ENCODE measurements at places on chromosomes 1 and 21. TPM values are rescaled to one million over a fixed set of nuclear protein-coding genes. Genes with fewer than 3 reads are reported as not detected.

- no peak within 1 kb of the TSS for H3K27ac ChIP-seq
- DNase-seq, result no peak
- H3K4me1 ChIP-seq, result peaks cover 4% of the 10 kb centered on the region
- peaks cover 75% of the 10 kb centered on the region for H3K27me3 ChIP-seq
- no peaks in the 10 kb centered on the region for H3K36me3 ChIP-seq
These were observed at the start of gene PLPPR5 for GRCh38 chr1:99004861-99005442. TSS of gene PLPPR5 (minus strand) at chr1:99004861. CDS start at chr1:99004671, 190 bp downstream.

DNA sequence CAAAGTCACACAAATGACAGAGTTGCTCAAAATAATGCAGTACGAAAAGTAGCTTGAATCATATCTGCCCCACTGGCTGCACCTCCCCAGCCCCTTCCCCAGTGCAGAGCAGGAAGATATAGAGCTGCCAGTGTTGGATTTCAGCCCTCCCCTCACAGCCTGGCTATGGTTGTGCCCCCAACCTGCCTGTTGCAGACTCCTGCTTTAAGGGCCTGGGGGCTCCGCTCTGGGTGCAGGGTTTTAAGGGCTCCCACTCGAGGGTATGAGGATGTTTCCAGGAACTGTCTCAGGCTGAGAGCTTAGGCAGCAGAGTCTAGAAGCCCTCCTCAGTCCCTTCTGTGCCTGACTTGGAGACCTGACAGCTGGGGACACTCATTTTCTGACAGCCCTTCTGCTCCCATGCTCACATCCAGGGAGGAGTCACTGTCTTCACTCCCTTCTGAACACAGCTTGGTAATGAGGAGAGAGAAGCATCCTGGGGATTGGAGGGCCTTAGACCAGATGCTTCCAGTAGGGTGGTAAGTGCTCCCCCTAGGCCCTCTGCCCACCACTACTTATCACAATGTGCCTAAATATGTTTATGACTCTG is 4.6 kb downstream of the S100A9 start:
- peaks cover 32% of the 10 kb centered on the region for H3K27me3 ChIP-seq
- peaks cover 20% of the 10 kb centered on the region for H3K4me1 ChIP-seq

DNA sequence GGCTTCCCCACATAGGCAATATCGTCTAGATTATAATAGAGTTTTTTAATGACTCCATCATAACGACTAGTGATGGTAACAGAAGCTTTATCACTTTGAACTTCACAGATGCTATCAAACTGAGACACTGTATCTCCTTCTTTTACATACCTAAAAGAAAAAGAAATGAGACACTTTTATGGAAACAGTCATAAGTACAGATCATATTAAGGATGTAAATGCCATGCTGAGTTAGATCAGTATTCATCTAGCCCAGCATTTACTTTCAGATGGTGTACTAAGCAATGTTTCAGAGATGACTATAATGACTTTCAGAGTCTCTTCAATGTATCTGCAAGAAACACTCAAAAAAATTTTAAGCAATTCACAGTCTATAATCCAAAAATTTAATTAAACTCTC is 18.9 kb downstream of the DBT start:
- peaks cover 6% of the 10 kb centered on the region for H3K36me3 ChIP-seq
- H3K4me3 ChIP-seq, result no peak overlapping the region
- H3K4me1 ChIP-seq, result peaks cover 3% of the 10 kb centered on the region
- DNase-seq, result no peak

- DNase-seq, result no peak
- H3K4me3 ChIP-seq, result no peak overlapping the region
- H3K36me3 ChIP-seq, result no peaks in the 10 kb centered on the region
- no peaks in the 10 kb centered on the region for H3K27me3 ChIP-seq
- H3K27ac ChIP-seq, result no peak overlapping the region
These were observed 63.0 kb downstream of the KCNT2 start for GRCh38 chr1:196545222-196545621.

DNA sequence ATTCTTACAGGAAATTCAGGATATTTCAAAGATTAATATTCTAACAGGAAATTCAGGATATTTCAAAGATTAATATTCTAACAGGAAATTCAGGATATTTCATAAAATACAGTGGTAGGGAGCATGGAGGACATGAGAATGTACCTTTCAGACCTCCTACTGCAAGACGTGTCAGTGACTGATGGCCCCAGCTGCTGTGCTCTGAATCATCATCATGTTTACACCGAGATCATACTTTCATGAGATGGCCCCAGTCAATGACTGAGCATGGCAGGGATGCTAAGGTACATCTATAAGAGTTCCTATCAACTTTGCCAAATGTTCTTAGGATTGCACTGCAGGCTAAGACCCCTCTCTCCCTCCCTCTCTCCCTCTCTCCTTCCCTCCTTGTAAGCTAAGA is 69.0 kb downstream of the HFM1 start:
- no peaks in the 10 kb centered on the region for H3K36me3 ChIP-seq
- peaks cover 7% of the 10 kb centered on the region for H3K27me3 ChIP-seq
- DNase-seq, result no peak

DNA sequence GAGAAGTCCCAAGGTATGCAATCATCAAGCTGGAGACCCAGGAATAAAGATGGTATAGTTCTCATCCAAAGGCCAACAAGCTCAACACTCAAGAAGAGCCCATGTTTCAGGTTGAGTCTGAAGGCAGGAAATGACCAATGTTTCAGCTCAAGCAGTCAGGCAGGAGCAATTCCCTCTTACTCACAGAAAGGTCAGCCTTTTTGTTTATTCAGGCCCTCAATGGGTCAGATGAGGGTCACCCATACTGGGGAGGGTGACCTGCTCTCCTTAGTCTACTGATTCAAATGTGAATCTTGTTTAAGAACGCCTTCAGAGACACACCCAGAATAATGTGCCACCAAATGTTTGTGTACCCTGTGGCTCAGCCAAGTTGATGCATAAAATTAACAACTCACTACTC is 262.4 kb downstream of the USP25 start:
- H3K27ac ChIP-seq, result no peak overlapping the region
- H3K36me3 ChIP-seq, result no peaks in the 10 kb centered on the region
- no peaks in the 10 kb centered on the region for H3K27me3 ChIP-seq
- DNase-seq, result no peak

- H3K36me3 ChIP-seq, result peaks cover 14% of the 10 kb centered on the region
- peaks cover 4% of the 10 kb centered on the region for H3K4me1 ChIP-seq
- DNase-seq, result no peak
- H3K4me3 ChIP-seq, result no peak overlapping the region
- no peaks in the 10 kb centered on the region for H3K27me3 ChIP-seq
These were observed 173.2 kb downstream of the SMYD3 start for GRCh38 chr1:246333855-246334254.

DNA sequence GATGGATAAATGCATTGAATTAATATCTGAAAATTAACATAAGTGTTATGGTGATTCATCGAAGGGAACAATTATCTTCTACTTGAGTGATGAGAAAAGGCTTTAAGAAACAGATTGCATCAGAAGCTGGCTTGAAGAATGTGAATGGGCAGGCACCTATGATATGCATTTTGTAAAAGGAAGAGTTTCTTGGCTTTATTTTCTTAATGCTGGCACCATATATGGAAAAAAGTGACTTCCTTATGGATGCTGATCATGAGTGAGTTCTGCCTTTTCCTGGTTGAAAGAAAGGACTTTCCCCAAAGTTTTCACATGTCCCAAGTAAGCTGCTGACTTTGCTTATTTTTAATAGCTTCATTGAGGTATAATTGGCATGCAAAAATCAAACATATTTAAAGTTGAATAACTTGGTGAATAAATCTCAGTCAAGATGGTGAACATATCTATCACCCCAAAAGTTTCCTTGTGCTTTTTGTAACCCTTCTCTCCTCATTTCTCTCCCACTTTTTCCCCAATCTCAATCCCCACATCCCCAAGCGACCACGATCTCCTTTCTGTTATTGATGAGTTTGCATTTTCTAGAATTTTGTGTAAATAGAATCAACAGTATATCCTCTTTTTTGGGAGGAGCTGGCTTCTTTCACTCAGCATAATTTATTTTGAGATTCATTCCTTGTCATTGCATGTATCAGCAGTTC is 74.2 kb downstream of the SPATA46 start:
- no peak overlapping the region for H3K4me3 ChIP-seq
- no peak for DNase-seq
- H3K27me3 ChIP-seq, result peaks cover 40% of the 10 kb centered on the region
- no peak overlapping the region for H3K27ac ChIP-seq
- H3K36me3 ChIP-seq, result no peaks in the 10 kb centered on the region

- no peak for DNase-seq
- H3K27ac ChIP-seq, result no peak overlapping the region
- peaks cover 64% of the 10 kb centered on the region for H3K27me3 ChIP-seq
- peaks cover 4% of the 10 kb centered on the region for H3K36me3 ChIP-seq
- H3K4me3 ChIP-seq, result no peak overlapping the region
These were observed 102.4 kb downstream of the DMRTB1 start for GRCh38 chr1:53561503-53562105.

CELA3B gene
- total RNA-seq, result not detected

GPR153 gene
- total RNA-seq, result 0.23 TPM
